ENCODE measurements at places on chromosomes 13 and 19.

- DNase-seq = no peak
These were observed 82.9 kb upstream of the C1QTNF9B start for GRCh38 chr13:23980160-23980551.

- no peak for DNase-seq
These were observed 39.9 kb downstream of the DOCK9 start for GRCh38 chr13:98937911-98938381.

GRCh38 chr13:42377640-42378382 is 105.9 kb downstream of the AKAP11 start:
- DNase-seq = no peak

DNA sequence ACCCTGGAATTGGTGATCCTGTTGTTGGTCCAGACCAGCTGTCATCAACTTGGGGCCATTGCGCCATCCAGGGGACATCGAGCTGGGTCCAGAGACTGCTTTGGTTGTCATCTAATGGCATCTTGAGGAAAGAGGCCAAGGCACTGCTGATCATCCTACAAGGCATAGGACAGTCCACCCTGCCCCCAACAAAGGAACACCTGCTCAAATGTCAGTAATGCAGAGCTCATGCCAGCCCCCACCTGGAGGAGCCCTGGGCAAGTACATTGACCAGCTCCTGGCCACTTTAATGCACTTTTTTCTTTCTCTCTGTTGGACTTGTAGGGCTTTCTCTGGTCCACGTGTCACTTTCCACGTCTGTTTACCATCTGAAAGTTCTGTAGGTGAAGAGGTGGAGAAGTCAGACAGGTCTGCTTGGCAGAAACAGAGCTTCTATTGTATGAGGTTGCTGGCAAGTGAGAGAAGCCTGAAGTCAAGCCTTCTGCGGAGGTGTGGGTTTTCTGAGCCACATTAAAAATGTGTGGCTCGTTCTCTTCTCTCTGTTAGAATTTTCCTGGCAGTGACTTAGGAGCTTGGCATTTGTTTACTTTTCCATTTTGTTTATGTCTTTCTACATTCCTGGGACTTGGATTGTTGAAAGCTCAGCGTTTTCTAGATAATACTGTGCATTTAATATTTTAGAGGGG is 124.0 kb upstream of the RNF113B start:
- DNase-seq = no peak

- DNase-seq = no peak
These were observed 63.0 kb downstream of the TBC1D4 start for GRCh38 chr13:75418997-75419396.

DNA sequence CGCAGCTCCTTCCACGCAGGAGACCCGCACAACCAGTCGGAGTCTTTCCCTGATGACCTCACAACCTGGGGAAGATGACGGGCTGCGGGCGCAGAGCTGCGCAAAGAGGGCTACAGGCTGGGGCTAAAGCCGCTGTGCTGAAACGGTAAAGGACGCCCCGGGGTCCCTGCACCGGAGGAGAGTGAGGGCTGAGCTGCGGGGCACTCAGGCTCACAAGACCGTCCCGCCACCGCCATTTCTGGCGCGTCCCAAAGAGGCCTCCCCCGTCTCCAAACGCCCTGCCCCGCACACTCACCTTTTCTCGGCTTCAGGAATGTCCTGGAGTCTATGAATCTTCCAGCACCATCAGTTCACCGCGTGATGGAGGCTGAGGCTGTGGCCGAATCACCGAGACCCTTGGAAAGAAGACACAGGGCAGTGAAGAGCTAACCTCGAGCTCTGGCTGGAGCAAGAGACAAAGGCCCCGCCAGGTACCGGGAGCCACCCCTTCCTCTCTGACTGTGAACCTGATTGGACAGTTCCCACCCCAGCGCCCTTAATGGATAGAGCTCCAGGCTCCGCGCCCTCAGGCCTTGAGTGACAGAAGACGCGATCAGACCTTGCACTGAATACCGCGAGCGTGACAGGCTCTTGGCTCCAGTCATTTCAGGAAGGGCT is 41.8 kb upstream of the ZNF429 start:
- no peak for DNase-seq

Measured in NCI-H1417 treated with DMSO at 0.1 percent for 48 hours (cell line).